OCI-LY7 (cell line): ENCODE measurements at places on chromosomes 3 and 15.

GRCh38 chr3:106635271-106635670 lies 742.0 kb upstream of the CCDC54 start:
- no peak for DNase-seq

GRCh38 chr3:159038405-159038804 lies 236.6 kb downstream of the MFSD1 start:
- no peak for DNase-seq

DNA sequence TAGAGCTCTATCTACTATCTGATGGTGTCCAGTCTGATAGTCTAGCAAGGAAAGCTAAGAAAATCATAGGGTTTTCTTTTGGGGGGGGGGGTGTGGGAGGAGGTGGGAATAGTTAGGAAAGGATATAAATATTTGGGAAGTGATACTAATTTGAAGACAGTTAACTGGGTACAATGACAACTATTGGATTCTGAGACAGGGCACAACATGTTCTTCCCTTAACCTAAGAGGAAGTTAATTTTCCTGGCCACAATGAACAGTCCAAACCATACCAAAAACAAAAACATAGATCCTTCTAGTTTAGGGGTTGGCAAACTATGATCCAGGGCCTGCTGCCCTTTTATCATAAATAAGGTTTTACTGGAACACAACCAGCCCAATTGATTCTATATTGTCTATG lies 10.0 kb upstream of the HCLS1 start:
- no peak for DNase-seq

GRCh38 chr15:70532531-70533186 lies 230.7 kb downstream of the UACA start:
- DNase-seq = no peak

- DNase-seq = no peak
Observed at GRCh38 chr3:196311-197148, at the start of gene CHL1. TSS of gene CHL1 (plus strand) at chr3:196763. CDS start at chr3:319777, 123,014 bp downstream.

DNA sequence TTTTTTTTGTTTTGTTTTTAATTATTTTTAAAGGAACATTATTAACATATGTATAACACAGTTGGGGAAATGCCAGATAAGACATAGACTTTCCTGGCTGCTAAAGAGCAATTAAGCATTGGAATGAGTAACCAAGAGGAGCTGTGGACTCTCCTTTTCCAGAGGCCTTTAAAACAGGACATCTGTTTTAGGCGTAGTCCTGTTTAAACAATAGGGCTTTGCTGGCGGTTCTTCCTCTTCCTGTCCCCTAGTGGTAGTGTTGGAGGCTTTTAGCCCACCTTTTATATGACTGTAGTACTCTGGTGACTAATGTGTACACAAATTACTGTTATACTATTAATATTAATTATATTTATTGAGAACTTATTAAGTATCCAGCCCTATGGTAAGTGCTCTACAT lies 81.9 kb downstream of the PPARG start:
- no peak for DNase-seq

- no peak for DNase-seq
Observed at GRCh38 chr3:159733194-159733860, 255.3 kb upstream of the IL12A start.

DNA sequence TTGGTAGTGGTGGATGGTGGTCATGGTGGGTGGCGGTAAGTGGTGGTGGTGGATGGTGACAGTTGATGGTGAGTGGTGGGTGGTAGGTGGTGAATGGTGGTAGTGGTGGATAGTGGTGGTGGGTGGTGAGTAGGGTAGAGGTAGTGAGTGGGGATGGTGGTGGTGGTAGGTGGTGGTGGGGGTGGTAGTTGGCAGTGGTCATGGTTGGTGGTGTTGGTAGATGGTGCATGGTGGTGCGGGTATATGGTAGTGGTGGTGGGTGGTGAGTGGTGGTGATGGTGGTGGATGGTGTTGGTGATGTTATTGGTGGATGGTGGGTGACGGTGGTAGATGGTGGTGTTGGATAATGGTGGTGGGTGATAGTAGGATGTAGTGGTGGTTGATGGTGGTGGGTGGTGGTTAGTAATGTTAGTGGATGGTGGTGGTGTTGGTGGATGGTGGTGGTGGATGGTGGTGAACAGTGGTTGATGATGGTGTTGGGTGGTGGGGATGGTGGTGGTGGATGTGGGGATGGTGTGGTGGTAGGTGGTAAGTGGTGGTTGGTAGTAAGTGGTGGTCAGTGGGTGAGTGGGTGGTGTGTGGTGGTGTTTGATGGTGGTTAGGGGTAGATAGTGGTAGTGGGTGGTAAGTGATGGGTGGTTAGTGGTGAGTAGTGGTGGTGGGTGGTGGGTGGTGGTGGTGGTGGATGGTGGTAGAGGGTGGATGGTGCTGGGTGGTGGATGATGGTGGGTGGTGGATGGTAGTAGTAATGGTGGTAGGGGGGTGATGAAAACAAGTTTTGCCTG lies 16.7 kb upstream of the RIOX2 start:
- DNase-seq = no peak

DNA sequence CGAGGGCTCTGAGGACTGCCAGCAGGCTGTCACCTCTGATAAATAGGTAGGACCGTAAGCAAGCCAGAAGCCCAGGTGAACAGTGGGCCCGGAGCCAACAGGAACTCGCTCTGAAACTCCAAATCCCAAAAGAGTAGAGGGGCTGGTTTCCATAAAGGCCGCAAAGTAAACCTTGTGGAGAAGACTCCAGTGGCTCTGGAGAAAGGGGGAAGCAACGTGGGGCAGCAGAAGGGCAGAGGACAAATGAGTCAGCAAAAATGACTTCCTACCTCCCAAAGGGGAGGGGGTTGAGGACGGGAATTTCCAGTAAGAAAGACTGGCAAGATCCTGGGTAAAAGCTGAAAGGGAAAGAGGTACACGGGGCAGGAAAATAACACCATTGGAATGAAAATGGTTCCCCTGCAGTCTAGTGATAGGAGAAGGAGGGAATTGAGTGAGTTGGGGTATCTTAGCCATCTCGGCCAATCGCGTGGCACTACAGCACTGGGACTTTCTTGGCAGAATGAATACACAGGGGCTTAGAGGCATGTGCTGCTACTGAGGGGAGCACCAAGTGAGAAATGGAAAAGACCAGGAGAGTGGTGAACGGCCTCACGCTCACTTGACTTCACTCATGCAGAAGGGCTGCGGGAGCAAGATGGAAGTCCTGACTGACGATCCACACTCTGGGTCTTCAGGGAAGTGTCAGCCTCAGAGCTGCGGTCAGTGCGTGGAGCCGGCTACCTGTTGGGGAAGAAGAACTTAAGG lies 33.2 kb downstream of the BMF start:
- no peak for DNase-seq

DNA sequence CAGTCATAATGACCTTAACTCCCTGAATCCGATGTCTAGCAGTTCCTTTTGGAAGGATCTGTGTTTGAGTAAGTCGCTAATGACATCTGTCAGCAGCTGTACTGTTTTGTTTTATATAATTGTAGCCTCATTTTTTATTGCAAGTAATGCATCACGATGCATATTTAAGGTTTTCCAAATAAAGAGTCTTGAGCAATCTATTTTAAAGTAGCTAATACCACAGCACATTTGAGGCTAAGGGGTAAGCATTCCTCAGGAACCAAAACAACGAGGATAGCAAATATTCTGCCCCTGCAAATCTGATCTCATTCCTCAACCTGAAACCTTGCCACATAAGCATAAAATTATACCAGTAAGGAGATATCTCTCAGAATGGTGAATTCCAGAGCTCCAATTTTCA lies 98.7 kb downstream of the TBC1D5 start:
- no peak for DNase-seq

GRCh38 chr15:38084289-38084688 lies 149.8 kb downstream of the TMCO5A start:
- DNase-seq = peak; percentile 51

GRCh38 chr3:113219605-113220300 lies 8.4 kb downstream of the BOC start:
- DNase-seq = no peak

- DNase-seq = no peak
Observed at GRCh38 chr3:55297245-55297644, 189.9 kb downstream of the WNT5A start.

- no peak for DNase-seq
Observed at GRCh38 chr15:96335411-96336024, 5.0 kb downstream of the NR2F2 start.

DNA sequence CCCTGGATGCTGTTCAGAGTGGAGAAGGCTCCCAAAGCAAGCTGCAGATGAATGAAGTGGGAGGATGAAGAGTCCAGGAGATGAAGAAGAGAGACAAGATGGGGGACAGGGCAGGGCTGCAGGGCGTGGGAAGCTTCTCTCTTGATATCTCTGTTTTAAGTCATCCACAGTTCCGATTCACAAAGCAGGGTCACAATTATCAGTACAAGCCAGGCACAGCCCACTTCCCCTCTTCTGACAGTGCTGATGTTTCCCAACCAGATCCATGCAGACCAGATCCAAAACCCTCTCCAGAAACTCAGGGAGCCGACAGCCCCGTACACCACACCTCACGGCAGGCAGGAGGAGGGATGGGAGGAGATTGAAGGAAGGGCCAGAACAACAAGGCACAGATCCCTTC lies 31.1 kb downstream of the NTRK3 start:
- DNase-seq = no peak

GRCh38 chr3:125107861-125108567 lies 52.2 kb upstream of the HEG1 start:
- DNase-seq = no peak

DNA sequence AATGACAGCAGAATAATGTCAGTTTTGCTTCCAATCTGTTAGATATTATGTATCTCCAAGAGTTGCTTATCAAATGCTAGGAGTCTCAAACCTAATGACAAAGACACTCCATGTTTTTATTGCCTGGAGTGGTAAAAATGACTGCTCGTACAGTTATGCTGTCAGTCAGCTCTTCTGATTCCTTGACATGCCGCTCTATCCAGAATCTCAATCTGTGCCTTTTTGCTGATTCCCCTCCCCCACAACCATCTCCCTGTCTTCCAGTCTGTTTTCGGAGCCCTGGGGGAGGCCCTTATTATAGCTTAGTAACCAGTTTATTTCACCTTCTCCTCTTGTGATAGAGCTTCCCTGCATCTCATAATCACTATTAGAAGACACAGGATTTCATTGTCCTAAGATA lies 2.6 kb downstream of the MKRN2 start:
- no peak for DNase-seq

- no peak for DNase-seq
Observed at GRCh38 chr3:104411757-104412156, 955.0 kb upstream of the ALCAM start.

DNA sequence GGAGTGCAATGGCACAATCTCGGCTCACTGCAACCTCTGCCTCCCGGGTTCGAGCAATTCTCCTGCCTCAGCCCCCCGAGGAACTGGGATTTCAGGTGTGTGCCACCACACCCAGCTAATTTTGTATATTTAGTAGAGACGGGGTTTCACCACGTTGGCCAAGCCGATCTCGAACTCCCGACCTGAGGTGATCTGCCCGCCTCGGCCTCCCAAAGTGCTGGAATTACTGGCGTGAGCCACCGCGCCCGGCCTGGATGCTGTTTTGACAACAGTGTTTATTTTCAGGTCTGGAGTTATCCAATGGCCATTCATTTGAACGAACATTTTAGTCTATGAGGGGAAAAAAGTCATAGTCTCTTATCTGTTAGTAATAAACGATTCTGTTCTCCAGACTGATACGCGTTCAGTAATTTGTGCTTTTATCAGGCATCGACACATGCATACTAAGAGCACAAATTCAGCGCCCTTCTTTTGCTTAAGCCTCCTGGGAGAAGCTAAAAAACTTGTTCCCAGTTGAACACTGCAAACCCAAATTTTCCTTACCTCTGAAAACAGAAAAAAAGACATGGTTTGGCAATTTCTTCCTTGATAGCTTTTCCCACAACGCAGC lies 1.3 kb downstream of the B3GALNT1 start:
- DNase-seq = no peak

GRCh38 chr15:58724466-58724865 lies 25.0 kb downstream of the ADAM10 start:
- peak; percentile 67 for DNase-seq

GRCh38 chr3:186369217-186369616 lies 7.2 kb upstream of the DGKG start:
- DNase-seq = no peak

- peak; percentile 79 for DNase-seq
Observed at GRCh38 chr3:98564282-98565005, 29.0 kb downstream of the CPOX start.

DNA sequence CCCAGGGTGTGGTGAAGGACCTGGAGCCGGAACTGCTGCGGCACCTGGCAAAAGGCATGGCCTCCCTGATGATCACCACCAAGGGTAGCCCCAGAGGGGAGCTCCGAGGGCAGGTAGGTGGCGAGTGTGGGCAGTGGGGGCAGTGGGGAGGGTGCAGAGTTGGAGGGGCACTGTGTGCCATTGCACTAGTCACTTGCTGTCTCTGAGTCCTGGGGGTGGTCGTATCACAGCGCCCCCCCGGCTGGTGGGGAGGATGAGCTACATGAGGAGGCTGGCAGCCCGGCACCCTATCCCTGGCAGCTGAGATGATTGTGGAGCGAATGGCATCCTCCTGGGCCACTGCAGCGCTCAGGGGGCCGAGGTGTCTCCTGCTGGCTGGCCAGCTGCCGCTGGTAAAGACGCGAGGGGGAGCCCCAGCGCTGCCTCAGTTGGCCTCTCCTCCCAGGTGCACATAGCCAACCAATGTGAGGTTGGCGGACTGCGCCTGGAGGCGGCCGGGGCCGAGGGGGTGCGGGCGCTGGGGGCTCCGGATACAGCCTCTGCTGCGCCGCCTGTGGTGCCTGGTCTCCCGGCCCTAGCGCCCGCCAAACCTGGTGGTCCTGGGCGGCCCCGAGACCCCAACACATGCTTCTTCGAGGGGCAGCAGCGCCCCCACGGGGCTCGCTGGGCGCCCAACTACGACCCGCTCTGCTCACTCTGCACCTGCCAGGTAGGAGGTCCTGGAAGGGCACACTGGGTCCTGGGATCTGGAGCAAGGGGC lies 6.4 kb downstream of the CHRD start:
- DNase-seq = no peak

GRCh38 chr3:31701286-31701685 lies 168.6 kb downstream of the STT3B start:
- DNase-seq = no peak

GRCh38 chr15:68518046-68518445 lies 60.7 kb upstream of the CORO2B start:
- DNase-seq = no peak

- no peak for DNase-seq
Observed at GRCh38 chr3:143783851-143784370, 64.4 kb downstream of the SLC9A9 start.

- no peak for DNase-seq
Observed at GRCh38 chr3:43506644-43507043, 115.2 kb downstream of the ANO10 start.

DNA sequence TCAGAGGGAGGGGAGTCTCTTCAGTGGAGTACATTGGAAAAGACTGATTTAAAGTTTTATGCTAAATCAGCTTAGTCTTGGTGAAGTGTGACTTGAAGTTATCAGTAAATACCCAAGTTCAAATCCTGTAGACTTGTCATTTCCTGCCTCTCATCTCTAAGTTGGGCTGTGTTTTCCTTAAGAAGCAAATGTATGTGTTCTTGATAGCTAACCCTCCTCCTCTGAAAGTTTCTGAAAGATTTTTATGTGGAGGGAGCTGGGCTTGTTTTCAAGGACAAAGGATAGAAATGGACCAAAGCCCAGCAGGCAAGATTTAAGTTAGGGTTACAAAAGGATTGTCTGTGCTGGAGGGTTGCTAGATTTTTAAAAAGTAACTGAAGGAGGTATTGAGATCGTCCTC lies 4.2 kb downstream of the MAPKBP1 start:
- no peak for DNase-seq
